Sciatic nerve (tissue), 2 donors: ENCODE measurements at places on chromosomes 2 and 18. TPM values are rescaled to one million over a fixed set of nuclear protein-coding genes. Genes with fewer than 3 reads are reported as not detected.

FHL2 gene
- total RNA-seq: 208 TPM

DNA sequence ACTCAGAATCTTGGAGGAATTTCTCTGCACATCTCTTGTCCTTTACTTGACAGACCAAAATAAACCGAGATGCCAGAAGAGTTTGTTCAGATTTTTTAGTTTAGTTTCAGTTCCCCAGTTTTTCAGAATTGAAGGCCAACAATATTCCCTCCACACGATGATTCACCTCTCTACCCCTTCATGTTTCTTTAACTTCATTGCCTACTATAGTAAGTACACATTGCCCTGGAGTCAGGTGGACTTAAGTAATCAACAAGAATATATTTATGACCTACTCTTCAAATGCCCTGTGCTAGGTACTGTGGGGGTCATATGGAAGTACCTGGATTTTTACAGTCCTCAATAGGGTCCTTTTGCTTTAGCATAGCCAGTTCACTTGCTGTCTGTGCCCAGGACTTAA, 79.6 kb upstream of the CTLA4 start:
- DNase-seq: no peak

GRCh38 chr2:233656443-233656842, 15.3 kb upstream of the UGT1A9 start:
- no peak for DNase-seq

DNA sequence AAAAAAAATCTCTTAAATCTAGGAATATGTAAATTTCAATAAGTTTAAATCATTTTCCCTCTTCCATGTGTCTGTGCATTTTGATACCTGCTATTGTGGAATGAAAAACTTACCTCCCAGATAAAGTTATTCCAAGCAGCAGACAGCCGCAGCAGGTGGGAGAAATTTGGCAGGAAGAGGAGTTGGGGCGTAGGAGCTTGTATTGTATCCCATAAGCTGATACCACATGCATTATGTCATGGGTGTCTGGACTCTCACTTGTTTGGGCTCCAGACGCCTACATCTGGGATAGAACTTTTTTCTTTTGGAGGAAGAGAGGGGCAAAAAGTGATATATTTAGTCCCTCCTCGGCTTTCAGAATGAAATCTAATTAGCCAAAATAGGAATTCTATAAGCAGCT, 59.3 kb upstream of the TCF4 start:
- no peak for DNase-seq

- no peak for DNase-seq
Observed at GRCh38 chr18:47601581-47602272, 328.7 kb downstream of the SMAD2 start.

DNA sequence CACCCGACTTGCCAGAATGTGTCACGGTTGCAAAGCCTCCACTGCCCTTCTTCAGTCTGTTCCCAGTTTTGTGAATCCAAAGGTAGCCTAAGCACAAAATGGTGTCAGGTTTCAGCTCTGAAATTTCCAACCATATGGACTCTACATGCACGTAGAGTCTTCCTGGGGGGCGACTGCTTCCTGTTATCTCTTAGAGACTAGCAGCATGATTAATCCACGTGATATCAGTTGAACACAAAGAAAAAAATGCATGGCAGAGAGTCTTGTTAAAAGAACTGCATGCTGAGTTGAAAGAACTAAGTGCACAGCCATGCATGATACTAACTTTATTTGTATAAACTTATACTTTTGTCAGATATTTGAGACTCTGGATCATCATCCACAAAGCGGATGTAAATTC, 404.4 kb downstream of the SOCS6 start:
- DNase-seq: no peak

DNA sequence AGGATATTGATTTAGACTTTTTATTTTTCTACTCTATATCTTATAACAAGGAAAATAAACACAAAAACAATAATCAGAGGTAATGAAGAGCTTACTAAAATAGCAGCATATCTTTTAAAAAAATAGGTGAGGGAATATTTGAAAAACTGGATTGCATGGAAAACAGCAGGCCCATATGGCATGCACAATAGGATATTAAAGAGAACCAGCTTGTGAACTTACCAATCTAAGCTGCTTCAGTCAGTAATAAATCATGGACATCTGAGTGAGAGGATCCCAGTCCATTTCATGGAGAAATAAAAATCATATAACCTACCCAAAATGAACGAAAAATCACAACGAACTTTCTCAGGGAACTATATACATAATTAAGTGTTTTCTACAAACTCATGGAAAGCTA, 634.6 kb downstream of the ADCYAP1 start:
- DNase-seq: no peak

GRCh38 chr2:30248791-30249190, 17.5 kb downstream of the LBH start:
- no peak for DNase-seq

- no peak for DNase-seq
Observed at GRCh38 chr2:212958757-212959295, 192.6 kb downstream of the IKZF2 start.

- DNase-seq: no peak
Observed at GRCh38 chr2:138485019-138485418, 16.6 kb upstream of the SPOPL start.

ZAP70 gene
- 4.5 TPM for total RNA-seq

- DNase-seq: no peak
Observed at GRCh38 chr2:181686576-181687185, 6.4 kb upstream of the NEUROD1 start.

MAPK4 gene
- 0.89 TPM for total RNA-seq

MRO gene
- total RNA-seq: 2.0 TPM
